ENCODE measurements at places on chromosomes 12 and 14. TPM values are rescaled to one million over a fixed set of nuclear protein-coding genes. Genes with fewer than 3 reads are reported as not detected.

DNA sequence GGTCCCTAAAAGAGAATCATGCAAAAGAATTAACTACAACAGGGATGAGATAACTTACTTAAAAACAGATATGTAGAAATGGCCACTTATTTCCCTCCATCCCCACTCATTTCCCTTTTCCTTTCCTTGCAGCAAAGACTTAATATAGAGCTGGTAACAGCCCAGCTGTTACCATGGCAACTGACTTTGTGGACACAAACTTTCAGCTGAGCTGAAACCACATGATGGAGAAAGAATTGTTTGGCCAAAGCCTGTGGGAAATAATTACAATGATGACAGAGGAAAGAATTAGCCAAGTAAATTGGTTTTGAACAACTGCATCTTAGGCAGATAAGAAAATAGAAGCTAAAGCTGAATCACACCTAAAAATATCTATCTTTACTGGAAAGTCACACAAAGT lies 364.9 kb downstream of the GALC start:
- no peak for DNase-seq

- DNase-seq = no peak
Observed at GRCh38 chr12:27542628-27543027, 18.6 kb downstream of the PPFIBP1 start.

DNA sequence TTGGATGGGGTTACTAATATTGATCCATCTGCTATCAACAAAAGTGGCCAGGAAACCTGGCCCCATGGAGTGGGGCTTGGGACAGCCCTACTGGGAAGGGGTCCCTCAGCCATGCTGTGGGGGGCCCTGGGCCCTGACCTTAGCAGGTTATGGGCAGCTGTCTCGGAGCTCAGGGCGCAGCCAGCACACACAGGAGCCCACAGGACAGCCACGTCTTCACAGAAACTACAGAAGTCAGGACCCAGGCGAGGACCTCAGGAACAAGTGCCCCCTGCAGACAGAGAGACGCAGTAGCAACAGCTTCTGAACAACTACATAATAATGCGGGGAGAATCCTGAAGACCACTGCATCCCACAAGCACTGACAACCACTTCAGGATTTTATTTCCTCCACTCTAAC lies 11.9 kb upstream of the FKBP11 start:
- no peak for DNase-seq

GRCh38 chr12:29152223-29152868 lies 3.3 kb downstream of the FAR2 start:
- DNase-seq = no peak

GRCh38 chr12:59086126-59086525 lies 165.8 kb upstream of the LRIG3 start:
- no peak for DNase-seq

DNA sequence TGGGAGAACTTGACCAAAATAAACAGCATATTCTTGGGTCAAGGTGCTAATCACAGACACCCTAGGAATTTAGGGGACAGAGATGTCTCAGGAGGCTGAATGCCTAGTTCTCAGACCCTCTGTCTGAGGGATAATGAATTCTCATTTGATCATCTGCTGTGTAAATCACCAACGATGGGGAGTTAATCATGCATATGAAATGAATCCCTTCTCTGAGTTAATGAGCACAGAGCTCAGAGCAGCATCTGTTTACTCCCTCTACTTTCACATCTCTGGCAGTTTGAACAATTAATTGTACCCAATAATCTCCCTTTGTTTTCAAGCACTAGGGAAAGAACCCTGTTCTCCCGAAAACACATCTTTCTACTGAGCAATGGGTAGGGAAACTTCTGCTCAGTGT lies 129.4 kb upstream of the SRRM4 start:
- DNase-seq = no peak

DNA sequence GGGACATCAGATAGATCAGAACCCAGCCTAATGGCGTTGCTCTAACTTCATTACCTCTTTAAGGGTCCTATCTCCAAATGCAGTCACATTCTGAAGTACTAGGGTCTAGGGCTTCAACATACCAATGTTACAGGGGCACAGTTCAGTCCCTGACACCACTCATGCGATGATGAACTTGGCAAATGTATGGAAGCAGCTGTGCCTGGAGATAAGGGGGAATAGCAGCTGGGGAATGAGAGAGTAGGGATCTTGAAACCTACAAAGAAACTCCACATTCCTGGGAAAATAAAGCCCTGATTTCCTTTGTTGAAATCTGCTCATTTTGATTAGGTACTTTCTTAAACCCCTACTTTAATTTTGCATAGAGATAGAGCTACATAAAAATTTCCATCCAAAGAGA lies 20.5 kb upstream of the TMCC3 start:
- no peak for DNase-seq

DNA sequence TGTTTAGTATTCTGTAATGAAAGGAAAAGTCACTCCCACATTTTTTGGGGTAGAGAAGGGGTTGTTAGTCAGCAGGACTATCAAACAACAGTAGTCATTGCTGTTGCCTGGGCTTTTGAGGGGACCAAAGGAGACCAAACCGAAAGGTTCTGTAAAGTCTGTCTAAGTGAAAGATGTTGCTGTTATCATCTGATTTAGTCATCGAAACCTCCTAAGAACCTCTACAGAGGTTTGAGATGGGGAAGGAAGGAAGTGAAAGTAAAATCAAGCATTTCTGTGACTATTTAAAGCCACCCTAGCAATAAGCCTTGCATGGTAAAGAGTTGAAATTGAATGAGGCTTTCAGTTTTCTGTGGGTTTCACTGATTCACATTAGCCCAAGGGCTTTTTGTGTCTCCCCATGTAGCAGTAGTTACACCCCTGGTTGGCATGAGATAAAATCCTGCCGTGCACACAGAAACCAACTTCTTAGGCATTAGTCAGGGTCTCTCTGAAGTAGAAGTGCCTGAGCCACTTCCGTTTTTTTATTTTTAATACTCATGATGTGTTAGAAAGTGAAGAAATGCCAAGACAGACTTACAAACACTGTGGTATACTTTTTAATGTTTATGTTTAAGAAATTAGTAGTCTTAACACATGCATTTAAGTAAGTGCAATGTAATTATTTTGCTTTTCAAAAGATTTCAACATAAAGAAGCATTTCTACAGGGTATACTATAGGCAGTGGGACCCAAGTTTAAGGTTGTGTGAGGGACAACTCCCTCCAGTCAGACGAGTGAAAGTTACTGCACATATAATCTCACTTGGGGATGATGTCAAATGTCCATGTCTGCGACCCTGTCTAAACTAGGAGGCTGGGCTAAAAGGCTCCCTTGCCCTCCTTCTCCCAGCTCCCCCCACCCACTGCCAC lies 50.4 kb downstream of the DYRK2 start:
- no peak for DNase-seq

- no peak for DNase-seq
Observed at GRCh38 chr14:65303190-65303898, 109.2 kb upstream of the FUT8 start.

GRCh38 chr14:53628261-53628660 lies 328.4 kb downstream of the BMP4 start:
- DNase-seq = no peak

GRCh38 chr14:31592631-31593030 lies 31.4 kb downstream of the NUBPL start:
- DNase-seq = no peak

GRCh38 chr14:19920021-19920657 lies at the start of gene OR4K5:
Gene OR4K5 (plus strand): TSS chr14:19920607. CDS start chr14:19920607, 0 bp downstream.
- no peak for DNase-seq

- DNase-seq = no peak
Observed at GRCh38 chr12:69105101-69105962, 134.0 kb upstream of the CPSF6 start.

DNA sequence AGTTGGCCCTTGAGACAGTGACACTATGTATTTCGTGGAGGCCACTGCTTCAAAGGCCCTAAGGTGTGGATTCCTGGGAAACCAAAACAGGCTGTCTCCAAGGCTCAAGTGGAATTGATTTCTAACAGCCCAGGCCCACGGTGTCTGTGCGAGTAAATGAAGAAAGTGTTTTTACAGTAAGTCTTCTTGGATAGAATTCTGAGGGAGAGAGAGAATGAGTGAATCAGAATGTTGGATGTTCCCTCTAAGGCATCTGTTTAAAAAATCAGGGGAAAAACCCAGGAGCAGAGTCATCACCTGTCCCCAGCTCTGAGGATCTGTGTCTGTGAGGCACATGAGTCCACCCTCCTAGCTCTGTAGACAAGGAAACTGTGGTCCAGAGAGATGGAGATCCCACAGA lies 22.3 kb upstream of the BDKRB1 start:
- DNase-seq = no peak

- DNase-seq = no peak
Observed at GRCh38 chr12:128914908-128915563, 61.8 kb downstream of the GLT1D1 start.

The MGAT2 gene
- 31.4 TPM for total RNA-seq

The IL22 gene
- not detected for total RNA-seq

The CLEC4D gene
- total RNA-seq = 3.2 TPM

The PLCZ1 gene
- not detected for total RNA-seq

The STAC3 gene
- total RNA-seq = 5.2 TPM

Measured in upper lobe of left lung (tissue), 6 donors.